ENCODE measurements at places on chromosomes 2 and 18.

GRCh38 chr2:207505728-207506127, 24.0 kb upstream of the CREB1 start:
- DNase-seq, result no peak

GRCh38 chr2:9655441-9656269, 24.9 kb upstream of the YWHAQ start:
- DNase-seq, result no peak

DNA sequence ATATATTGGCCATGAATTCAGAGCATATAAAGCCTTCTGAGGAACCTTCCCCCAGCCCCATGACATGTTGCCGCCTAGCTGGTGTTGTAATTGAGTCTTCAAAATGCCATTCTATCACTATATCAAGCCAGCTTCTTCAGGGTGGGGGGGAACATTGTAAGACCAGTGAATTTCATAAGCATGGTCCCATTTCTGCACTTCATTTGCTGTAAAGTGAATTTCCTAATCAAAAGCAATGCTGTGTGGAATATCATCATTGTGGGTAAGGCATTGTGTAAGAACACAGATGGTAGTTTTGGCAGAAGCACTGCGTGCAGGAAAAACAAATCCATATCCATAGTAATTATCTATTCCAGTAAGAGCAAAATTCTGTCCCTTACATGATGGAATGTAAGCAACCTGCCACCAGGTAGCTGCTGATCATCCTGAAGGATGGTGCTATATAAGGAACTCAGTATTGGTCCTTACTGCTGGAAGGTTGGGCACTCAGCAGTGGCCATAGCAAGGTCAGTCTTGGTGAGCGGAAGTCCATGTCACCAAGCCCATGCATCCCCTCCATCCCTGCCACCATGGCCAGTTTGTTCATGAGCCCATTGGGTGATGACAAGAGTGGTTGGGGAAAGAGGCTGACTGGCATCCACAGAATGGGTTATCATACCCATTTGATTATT, 159.4 kb downstream of the COPS8 start:
- DNase-seq, result no peak

GRCh38 chr2:179260224-179260623, 4.4 kb downstream of the SESTD1 start:
- no peak for DNase-seq
